ENCODE measurements at places on chromosomes 3 and 15.

DNA sequence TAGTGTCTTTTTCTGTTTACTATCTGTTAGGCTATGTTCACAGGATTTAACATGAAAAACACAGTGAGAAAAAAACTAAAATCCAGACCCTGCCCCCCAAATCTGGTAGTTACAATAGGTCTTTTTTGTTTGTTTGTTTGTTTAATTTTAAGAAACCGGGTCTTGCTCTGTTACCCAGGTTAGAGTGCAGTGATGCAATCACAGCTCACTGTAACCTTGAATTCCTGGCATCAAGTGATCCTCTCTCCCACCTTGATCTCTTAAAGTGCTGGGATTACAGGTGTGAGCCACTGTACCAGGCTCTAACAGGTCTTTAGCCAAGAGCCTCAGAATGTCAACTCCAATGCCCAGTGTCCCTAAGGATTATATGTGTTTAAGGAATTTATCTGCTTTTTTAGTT, 88.0 kb upstream of the GOLIM4 start:
- no peak for DNase-seq

- DNase-seq, result no peak
These were observed 117.3 kb downstream of the XXYLT1 start for GRCh38 chr3:195153653-195154052.

- no peak for DNase-seq
These were observed 80.8 kb downstream of the ISG20 start for GRCh38 chr15:88719654-88720053.

- DNase-seq, result no peak
These were observed 289.1 kb downstream of the GAP43 start for GRCh38 chr3:115912372-115912771.

DNA sequence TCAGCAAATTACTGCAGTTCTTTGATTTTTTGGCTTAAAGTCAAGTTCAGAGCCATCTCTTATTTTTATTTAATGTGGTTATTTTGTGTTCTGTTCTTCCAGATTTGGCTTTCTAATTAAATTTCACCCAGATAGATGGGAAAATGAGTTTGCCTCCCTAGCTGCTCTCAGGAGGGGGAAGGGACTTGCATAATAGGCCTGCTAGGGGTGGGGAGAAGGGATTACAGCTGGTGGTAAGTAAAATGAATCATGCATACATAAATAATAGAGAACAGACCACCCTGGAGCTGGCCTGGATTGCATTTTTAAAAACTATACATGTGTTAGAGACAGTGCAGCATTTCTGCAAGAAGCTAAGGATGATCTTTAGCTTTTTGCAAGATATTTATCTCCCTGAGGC, 3.9 kb upstream of the PXYLP1 start:
- no peak for DNase-seq
